DMS153 (cell line): ENCODE measurements at places on chromosomes 5 and 9.

DNA sequence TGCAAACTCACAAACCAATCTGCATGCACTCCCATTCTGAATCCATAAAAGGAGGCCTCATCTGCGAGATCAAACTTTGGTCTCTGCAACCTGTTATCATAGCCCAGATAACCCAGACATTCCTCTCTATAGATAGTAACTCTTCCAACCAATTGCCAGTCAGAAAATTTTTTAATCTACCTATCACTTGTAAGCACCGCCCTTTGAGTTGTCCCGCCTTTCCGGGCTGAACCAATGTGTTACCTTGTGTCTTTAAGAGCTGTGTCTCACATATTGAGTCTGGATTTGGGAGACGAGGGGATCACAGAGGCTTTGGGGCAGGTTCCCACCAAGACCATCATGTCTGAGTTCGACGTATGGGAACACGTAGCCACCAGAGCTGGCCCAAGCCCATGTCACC lies 91.1 kb upstream of the PPP1R26 start:
- DNase-seq = no peak

DNA sequence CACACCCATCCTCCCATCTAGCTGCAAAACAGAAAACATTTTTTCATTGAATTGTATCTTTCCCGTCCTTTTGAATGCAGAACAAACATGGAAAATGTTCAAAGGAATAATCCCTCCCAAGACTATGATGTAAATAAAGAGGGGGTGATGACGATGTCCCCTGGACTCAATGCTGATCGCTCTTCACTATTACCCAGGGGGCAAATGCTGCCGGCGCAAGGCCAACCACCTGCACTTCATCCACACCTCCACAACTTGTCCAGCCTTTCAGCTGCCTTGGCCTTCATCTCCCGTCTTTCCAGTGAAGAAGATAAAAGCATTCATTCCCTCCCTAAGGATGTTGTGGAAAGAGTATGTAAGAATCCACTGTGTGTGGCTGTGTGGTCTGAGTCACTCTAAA lies 240.3 kb downstream of the AGTPBP1 start:
- DNase-seq = no peak

- DNase-seq = no peak
Observed at GRCh38 chr5:78467752-78468357, 107.4 kb downstream of the SCAMP1 start.

- no peak for DNase-seq
Observed at GRCh38 chr9:134533850-134534588, 107.6 kb upstream of the COL5A1 start.

GRCh38 chr5:56406838-56407237 lies 173.7 kb upstream of the ANKRD55 start:
- DNase-seq = no peak

DNA sequence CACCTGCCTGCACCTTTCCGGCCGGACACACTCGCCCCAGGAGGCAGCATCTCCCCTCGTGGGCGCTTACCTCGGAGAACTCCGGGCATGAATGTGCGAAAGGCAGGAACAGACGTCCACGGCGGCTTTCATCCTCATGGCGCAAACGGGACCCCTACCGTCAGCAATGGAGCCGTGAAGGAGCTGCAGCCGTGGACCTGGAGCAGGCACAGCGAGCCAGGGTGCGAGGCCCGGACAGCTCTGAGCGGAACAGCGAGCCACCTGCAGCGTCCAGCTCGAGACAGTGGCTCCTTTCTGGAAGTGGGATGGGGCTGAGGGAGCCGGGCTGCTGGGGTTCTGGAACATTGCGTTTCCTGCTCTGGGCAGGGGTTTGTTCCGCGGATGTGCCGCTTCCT lies 7.8 kb upstream of the SLC6A19 start:
- DNase-seq = no peak
